Stimulated activated CD4-positive, alpha-beta T cell treated with anti-CD3 and anti-CD28 coated beads, Interleukin-15, amount 100 ng/mL, for 24 hours (primary cell): ENCODE measurements at places on chromosomes 7 and 10.
A peak's percentile ranks its signal among the peaks of the same experiment; 100 is the strongest.

DNA sequence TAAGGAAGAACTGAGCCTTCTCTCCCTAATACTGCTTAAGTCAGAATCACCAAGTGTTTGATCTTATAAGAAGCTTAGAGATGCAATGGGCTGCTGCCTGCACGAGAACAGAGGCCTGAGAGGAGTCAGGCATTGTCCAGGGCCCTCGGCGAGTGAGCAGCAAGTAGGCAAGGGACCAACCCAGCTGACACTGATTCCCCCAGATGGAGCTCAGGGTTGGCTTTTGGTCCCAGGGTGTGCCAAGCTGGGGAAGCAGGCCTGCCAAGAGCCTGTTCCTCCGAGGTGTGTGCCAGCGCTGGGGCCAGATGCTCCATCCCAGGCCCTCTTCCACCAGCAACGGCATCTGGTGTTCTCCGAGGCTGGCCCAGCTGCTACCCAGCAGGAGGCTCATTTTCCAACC is 222.0 kb upstream of the ZMIZ1 start:
- no peak for DNase-seq

DNA sequence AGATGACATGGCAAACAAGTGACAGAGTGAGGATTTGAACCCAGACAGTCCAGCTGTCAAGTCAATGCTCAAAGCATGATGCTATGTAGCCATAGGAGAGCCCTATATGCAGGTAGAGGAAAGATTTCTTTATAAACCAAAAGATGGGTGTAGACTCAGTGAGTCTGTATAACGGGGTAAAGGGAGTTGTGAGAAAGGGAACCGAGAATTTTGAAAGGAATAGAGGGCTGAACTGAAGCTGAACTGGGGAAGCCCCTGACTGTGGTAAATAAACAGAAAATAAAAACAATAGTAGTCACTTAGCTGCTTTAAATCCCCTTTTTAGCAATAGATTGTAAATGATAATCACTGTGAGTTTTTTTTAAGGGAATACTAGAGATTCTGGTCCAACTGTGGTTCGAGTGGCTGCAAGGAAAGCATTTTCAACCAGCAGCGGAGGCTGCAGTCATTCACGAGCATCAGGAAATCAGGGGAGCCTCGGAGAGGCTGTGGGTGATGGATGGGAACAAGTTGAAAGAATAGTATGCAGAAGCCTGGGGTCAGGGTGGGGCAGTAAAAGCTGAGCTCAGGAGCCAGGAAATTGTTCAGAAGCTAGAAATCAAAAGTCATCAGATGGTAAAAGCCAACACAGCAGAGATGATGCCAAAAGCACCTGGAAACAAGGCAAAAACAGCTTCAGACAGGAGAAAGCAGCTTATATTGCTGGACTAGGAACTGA is 393.5 kb downstream of the GFRA1 start:
- no peak for DNase-seq

GRCh38 chr7:2309889-2310331 is 4.3 kb downstream of the SNX8 start:
- DNase-seq: no peak

GRCh38 chr10:2759233-2759632 is 308.1 kb upstream of the PFKP start:
- DNase-seq: no peak

DNA sequence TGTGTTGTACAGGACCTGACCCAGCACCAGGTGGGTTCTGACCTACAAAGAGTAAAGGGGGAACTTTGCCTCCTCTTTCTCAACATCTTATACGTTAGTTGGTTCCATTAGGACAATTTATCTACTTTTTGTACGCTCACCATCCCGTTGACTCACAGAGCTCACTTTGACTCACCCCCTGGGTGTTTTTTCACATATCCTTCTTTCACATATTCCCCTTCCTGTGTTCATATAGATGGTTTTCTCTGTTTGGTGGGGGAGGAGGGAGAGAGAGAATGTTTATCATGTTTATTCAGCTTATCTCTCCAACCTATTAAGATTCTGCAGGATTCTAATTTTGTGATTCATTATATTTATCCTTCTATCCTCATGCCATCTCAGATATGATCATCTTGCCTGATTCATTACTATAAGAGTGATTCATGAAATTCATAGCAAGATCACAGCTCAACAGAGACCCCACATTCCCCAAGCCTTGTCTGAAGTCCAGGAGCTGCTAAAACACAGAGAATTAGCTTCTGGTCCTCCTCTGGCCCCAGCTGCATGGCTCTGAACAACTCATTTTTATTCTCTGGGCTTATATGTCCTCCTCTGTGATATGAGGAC is 37.2 kb downstream of the PRSS2 start:
- DNase-seq: peak; percentile 65

DNA sequence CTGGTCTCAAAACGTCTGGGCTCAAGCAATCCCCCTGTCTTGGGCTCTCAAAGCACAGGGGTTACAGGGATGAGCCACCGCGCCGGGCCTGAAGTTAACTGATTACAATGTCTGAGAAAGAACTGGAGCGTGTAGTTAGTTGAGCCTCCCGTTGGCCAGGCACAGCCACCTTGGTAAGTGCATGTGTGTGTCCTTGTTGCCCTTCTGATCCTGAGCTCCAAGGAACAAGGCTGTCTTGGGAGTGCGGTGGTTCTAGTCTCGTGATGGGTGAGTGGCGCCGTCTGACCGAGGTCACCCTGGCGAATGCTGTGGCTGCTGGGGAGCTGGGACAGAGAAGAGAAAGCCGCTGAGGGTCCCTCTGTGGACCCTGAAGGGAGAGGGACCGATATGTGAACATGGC is 50.5 kb downstream of the PITRM1 start:
- no peak for DNase-seq

GRCh38 chr10:24894309-24894708 is 58.1 kb downstream of the PRTFDC1 start:
- no peak for DNase-seq

DNA sequence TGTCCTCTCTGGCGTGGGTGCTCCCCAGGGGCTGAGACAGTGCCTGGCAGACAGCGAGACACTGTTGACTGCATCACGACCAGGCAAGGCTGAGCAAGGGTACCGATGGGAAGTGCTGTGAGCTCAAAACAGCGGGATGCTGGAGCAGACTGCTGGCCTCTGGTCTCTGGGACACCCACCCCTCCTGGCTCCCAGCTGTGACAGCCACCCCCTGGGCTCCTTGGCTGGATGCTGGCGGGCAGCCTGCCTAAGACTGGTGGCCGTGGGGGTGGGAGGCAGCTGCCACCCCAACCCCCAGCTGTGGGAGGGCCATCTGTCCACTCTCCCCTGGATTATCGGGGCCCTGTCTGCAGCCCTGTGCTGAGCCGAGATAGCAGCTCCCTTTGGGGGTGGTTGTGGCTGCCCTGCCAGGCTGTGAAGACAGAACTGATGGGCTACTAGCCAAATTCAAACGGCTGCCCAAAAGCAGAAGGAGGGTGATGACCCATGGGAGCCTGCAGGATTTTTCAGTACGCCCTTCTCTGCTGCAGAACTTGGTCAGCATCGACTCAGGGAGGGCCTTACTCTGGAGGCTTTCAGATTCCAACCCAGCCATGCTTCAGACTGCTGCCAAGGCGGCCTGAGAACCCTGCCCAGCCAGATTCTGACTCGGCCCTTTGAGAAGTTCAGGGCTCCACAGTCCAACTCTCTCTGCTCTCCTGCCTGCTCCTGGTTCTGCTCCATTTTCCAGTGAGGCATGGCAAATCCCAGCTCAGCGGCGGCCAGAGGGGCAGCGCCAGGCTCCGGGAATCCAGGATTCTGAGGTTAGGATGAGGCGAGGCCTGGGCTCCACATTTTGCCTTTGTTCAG is 125.3 kb downstream of the NEURL1 start:
- no peak for DNase-seq

- DNase-seq: peak; percentile 62
Observed at GRCh38 chr7:44973610-44974401, 5.0 kb downstream of the MYO1G start.

DNA sequence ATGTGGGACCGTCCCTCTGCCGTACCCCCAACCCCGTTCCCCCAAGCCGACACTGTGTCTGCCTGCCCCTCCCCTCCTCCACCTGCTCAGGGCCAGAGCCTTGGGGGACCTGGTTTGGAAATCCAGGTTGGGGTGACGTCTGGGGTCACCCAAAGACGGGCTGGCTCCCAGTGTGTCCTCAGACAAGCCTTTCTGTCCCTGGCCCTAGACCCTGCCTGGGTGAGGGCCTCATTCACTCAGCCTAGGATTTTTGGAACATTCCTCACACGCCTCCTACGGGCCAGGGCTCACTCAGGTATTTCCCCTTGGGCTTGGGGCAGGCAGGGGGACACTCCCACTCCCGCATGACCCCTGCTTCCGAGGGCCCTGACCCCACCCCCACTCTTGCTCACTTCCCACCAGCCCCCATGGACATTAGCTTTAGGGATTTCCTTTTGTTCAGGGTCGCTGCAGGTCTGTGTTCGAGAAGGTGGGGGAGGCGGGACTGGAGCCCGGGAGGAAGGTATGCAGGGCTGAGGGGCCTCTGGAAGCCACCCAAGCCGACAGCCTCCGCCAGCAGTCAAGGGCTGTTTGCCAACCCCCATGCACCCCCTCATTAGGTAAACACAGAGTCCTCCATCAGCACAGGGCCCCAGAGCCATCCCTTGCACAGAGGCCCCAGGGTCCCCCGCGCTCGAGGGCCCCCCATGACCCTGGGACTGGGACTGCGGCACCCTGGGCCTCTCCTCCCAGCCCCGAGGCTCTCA is 35.1 kb downstream of the PDGFA start:
- DNase-seq: no peak

- DNase-seq: no peak
Observed at GRCh38 chr7:155360495-155361345, 63.0 kb downstream of the INSIG1 start.

GRCh38 chr7:68246189-68246633 is 1249.6 kb downstream of the TYW1 start:
- DNase-seq: no peak

- DNase-seq: peak; percentile 34
Observed at GRCh38 chr10:93468461-93469213, 13.5 kb downstream of the MYOF start.

DNA sequence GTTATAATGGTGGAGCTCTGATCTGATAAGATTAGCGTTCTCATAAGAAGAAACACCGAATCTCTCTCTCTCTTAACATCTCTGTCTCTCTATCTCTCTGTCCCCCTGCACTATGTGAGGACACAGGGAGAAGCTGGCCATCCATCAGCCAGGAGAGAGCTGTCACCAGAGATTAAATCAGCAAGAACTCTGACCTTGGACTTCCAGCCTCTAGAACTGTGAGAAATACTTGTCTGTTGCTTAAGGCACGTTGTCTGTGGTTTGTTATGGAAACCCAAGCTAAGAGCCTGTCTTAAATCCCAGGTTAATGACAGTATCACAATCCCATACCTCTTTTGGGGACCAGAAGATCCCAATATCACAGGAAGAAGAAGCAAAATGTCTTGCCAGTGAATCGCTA is 132.0 kb upstream of the AKR1E2 start:
- no peak for DNase-seq

DNA sequence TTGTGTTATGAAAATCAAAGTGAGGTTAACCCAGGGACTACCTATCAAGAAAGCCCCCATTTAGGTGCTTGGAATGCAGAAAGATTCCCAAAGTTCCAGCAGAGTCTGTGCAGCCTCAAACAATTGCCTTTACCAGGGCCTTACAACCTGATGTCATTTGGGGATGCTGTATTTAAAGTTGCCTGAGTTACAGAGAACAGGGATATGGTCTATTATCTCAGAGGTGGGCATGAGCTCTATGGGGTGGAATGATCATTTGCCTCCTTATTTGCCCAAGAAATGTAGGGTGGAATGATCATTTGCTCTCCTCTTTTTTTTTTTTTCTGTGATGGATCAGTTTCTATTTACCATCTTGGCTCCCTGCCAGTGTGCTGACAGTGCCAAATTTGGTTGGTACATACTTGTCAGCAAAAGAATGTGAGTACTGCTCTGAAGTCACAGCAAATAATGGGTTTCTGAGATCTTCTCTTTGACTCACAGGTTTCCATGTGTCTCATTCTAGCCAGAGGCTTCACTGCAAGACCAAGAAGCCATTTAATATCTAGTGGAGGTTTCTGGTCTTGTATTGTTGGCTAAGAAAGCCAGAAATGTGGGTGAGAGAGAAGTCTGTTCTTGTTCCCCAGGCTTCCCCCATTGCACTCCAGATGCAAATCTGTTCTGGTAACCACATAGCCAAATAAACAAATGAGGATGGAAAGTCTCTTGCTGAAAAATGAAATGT is 45.5 kb upstream of the ZNRF2 start:
- DNase-seq: peak; percentile 61

DNA sequence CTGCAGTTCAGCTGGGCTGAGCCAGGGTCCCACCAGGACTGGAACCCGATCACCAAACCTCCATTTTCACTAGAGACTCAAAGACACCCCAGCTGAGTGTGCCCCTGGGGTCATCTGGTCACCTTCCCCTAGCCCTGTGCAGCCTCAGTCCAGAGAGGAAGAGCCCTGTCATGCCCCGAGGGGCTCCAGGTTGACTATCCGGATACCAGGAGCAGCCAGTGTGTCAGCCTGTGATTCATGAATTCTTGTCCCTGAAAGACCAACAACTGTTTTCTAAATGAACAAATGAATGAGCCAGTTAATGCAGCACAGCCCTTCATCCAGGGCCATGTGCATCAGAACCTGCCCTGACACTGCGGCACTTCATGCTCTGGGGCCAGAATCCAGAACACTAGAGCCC is 201.9 kb upstream of the TCERG1L start:
- DNase-seq: no peak

GRCh38 chr10:96366508-96366907 is 7.7 kb upstream of the OPALIN start:
- no peak for DNase-seq

- DNase-seq: no peak
Observed at GRCh38 chr10:83492004-83492403, 647.3 kb upstream of the GHITM start.

- no peak for DNase-seq
Observed at GRCh38 chr10:32273336-32273735, 73.6 kb downstream of the EPC1 start.

- peak; percentile 39 for DNase-seq
Observed at GRCh38 chr7:37920849-37921805, 687 bp downstream of the EPDR1 start.

GRCh38 chr10:29783201-29783947 is 148.6 kb upstream of the SVIL start:
- no peak for DNase-seq
